CD8-positive, alpha-beta memory T cell (primary cell): ENCODE measurements at places on chromosomes 5 and 9.

DNA sequence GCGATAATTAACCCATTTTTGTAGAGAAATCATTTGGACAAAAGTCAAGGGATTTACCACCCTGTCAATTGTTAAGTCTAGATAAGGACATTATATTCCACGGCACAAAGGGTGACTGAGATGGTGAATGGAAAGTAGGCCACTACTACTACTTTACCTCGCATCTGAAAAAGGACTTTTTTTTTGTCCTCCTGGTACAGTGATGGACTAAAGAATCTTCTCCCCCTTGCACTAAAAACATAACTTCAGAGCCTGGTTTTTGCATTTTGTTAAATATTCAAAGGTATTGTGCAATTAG lies 147.5 kb downstream of the EBF1 start:
- DNase-seq: no peak

DNA sequence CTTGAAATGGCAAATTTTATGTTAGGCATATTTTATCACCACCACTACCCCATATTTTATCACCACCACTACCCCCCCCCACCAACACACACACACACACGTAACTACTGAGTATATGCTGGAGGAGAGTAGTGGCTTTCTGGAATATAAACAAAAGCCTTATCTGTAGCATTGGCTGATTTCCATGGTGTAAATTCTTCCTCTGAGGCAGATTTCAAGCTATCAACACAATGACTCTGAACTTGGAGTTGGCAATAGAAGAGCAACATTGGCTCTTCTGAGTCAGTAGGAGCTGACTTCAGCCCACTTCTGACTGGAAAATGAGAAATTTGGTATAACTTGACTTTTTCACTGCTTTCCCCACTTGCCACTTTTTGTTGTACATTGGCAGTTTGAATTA lies 143.0 kb downstream of the CAVIN4 start:
- DNase-seq: no peak

DNA sequence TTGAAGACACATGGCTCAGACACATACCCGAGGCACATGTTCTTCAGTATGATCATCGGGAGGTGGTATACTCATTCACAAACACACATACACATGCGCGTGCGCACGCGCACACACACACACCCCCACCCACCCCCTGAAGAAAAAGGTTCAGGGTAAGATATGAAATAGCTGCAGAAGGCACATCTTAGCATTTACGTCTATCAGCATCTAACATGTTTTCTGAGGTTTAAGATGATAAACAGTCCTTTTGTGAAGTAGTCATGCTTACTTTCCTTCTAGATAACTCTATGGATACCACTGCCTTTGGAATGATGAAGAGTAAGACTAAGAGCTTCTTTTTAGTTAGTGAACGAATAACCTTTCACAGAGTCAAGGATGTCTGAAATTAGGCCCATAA lies 105.1 kb upstream of the GNA14 start:
- no peak for DNase-seq

DNA sequence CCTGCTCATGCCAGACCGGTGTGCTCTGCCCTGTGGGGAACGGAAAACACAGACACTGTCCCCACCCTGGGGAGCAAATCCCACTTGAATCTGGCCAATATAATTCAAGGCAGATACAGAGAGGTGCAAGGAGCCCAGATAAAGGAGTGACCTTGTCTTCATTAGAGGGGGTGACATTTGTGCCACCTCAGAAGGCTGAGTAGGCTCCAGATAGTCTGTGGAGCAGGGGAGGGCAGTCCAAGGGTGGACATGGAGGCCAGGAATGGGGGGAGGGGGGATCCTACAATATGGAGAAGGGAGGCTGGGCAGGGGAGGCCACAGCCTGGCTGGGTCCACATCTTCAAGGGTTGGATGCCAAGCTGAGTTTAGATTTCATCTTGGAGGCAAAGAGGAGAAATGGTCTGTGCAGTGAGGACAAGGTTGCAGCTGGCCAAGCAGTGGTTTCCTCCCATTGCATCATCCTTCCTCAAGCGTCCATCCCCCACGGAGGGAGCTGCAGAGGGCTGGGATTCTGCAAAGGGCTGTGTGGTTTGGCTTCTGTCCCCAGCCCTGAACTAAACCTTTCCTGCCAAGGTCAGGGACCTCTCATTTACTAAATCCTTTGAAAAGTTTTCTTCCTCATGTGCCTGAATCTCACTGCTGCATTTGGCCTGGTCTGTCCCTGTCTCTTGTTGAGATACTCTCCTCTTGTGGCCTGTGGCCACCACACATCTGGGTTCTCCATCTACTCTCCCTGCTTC lies 60.1 kb downstream of the GALNT12 start:
- DNase-seq: no peak
